ENCODE measurements at places on chromosomes 7 and 10.
A peak's percentile ranks its signal among the peaks of the same experiment; 100 is the strongest.

- no peak for DNase-seq
These were observed 1.3 kb downstream of the RAPGEF5 start for GRCh38 chr7:22355620-22356009.

DNA sequence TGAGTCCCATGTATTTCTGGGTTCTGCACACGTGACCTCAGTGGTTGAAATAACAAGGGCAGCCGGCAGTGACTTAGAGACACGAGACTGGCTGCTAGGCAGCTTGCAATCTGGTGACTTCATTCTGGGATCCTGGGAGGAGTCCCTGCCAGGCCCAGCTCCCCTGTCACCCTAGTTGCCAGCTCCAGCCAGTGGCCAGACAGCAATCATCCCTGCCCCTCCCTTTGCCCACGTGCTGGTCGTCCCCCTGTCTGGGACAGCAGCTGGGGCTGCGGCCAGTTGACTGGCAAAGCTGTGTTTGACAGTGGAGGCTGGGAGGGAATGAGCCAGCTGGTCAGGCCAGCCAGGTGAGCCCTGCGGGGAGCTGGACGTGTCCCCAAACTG lies 30.0 kb downstream of the ADGRA1 start:
- DNase-seq: peak; percentile 61

GRCh38 chr7:118436663-118437062 lies 212.2 kb downstream of the ANKRD7 start:
- DNase-seq: no peak

- no peak for DNase-seq
These were observed 50.3 kb upstream of the CABCOCO1 start for GRCh38 chr10:61612450-61612849.

DNA sequence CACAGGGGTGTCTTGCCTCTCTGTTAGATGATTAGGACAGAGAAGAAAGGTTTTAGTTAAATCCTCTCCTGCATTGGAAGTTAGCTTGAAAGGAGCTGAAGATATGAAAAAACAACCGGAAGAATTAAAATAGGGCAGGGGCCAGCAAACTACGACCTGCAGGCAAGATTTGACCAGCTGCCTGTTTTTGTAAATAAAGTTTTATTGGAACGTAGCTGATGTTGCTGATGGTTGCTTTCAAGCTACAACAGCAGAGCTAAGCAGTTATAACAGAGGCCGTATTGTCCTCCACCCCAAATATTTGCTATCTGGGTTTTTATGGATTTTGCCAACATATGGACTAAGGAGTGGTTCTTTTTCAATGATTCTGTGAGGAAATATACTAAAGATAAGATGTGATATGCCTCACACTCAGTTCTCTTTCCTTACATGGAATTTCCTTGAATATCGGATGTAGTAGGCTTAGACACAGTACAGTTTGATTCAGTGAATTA lies 568.8 kb downstream of the PHTF2 start:
- no peak for DNase-seq

GRCh38 chr10:531541-531940 lies 157.9 kb downstream of the DIP2C start:
- no peak for DNase-seq

- no peak for DNase-seq
These were observed 112.6 kb upstream of the PPIF start for GRCh38 chr10:79234391-79235315.

DNA sequence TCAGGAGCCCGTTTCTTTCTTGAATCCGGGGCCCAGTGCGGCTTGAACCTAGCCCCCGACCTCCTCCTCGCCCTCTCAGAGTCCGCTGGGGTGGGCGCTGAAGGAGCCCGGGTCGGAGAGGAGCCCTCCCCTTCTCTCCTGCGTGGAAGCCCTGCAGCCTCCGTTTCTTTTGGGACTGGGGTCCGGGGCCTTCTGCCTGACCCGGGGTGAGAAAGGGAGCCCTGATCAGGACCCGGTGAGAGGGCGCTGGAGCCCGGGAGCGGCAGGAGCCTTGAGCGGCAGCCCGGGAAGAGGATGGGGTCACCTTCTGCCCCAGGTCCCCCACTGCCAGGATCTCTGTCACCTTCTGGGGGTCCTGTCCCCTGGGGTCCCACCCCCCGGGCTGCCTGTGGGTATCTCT lies 162.3 kb downstream of the ZNF33B start:
- no peak for DNase-seq

DNA sequence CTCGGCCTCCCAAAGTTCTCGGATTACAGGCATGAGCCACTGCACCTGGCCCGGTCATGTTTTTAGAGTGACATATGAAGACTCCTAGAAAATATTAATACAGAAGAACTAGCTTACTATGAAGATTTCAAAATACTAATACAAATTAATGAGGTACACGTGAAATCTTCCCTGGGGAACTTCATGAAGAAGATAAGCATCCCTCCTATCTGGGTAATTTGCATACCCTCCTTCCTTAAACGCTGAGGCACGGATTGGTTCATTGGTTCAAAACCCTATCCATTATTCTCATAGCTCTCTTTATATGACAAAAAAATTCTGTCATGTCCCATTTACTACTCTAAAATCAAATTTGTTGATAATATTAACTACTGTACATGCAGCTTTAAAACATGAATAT lies 224.8 kb upstream of the KLF14 start:
- DNase-seq: no peak

DNA sequence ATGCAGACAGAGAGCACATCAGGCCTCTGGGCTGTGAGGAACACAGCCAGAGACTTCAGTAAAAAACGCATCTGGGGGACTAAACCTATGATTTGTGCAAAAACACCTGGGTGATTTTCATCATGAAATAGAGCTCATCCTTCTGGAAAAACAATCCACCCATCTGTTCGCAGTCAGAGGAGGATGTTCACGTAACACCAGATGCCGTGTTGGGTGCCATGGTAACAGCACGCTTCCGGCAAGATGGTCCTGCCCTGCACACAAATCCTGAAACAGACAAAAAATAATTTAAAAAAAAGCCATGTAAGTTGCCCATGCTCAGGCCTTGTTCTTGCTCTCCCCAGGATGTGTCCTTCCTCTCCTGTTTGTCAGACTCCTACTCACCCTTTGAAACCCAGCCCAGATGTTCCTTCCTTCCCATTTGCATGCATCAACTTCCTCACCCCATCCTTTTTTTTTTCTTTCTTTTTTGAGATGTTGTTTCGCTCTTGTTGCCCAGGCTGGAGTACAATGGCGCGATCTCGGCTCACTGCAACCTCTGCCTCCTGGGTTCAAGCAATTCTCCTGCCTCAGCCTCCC lies 28.3 kb upstream of the GNA12 start:
- no peak for DNase-seq

DNA sequence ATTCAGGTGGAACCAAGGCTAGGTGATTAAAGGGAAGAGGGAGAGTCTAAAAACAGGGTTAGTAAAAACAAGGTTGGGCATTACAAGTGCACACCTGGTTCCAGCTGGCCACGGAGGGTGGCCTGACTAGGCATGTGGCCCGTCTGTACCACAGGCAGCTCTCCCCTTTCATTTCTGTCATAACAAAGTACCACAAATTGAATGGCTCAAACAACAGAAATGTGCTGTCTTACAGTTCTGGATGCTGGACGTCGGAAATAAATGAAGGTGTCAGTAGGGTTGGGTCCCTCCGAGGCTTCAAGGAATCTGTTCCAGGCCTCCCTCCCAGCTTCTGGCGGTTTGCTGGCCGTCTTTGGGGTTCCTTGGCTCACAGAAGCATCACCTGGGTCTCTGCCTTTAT lies 13.4 kb upstream of the WDR86 start:
- no peak for DNase-seq

GRCh38 chr7:139883814-139884213 lies 54.8 kb downstream of the TBXAS1 start:
- no peak for DNase-seq

Measured in femur (tissue), 1 donor.